SHP77 (cell line): ENCODE measurements at places on chromosomes 4 and X.

DNA sequence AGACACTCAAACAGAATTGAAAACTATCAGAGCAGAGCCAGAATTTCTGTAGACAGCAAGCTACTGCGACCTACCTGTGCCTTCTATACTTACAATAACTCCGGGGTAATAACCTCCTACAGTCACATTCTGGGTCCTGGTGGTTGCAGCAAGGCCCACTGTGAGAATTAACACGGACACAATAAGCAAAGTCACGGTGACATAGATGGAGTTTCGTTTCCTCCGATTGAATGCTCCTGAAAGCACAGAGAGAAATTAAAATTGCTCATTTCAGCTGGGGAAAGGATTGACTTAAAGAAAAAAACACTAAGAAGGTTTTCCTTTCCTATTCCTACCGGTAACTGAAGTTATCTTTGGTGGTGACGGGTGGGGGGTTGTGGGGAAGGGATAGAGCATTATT, 7.0 kb downstream of the TMEM255A start:
- DNase-seq: no peak

GRCh38 chr4:182496408-182496807, 253.2 kb downstream of the TENM3 start:
- DNase-seq: no peak

GRCh38 chr4:137194670-137195069, 337.6 kb downstream of the PCDH18 start:
- no peak for DNase-seq

DNA sequence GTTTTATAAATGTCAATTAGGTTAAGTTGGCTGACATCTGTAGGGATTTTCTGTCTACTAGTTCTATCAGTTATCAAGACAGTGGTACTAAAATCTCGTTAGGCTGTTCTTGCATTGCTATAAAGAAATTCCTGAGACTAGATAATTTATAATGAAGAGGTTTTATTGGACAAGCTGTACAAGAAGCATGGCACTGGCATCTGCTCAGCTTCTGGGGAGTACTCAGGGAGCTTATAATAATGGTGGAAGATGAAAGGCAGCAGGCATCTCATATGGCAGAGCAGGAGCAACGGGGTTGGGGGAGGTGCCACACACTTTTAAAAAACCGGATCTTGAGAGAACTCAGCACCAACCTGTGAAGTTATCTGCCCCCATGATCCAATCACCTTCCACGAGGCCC, 28.2 kb downstream of the CHIC2 start:
- no peak for DNase-seq

- DNase-seq: no peak
Observed at GRCh38 chr4:15832523-15833451, 54.7 kb downstream of the CD38 start.

GRCh38 chr4:20265726-20266125, 14.0 kb downstream of the SLIT2 start:
- no peak for DNase-seq

- peak; percentile 21 for DNase-seq
Observed at GRCh38 chr4:165720411-165721082, 152.5 kb upstream of the TLL1 start.
